NCI-H187 treated with DMSO at 0.1 percent for 48 hours (cell line): ENCODE measurements at places on chromosomes 1 and 21.

DNA sequence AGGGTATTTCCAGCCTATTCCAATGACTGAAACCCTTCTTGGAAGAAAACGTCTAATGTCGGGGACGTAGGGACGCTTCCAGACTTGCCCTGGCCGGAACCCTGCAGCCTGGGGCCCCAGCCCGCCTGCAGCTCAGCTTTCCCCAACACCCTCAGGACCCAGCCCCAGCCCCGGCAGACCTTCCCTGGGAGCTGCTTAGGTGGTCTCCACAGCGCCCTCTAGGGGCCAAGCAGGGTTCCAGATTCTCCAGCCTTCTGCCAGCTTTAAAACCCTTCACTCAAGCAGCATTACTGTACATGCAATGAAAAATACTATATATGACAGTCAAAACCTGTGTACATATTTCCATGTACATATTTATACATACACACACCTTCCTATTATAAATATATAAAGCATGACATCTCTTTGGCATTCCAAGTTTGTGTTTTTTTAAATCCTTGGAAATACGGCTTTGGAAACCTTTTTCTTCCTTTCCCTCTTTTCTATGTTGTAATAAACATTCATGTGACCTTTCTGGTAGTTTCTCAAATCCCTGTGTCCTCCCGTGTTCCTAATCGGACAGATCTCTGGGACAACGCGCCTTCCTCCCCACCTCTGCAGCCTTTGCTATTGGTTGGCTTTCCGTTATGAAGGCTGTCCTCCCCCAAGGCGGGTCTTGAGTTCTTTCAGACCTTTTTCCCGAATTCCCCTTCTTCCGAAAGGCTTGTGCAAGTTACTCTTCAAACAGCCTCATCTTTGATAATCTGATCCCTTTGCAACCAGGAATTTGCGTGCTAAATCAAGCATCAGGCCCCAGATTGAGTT, 60.3 kb downstream of the STUM start:
- DNase-seq = no peak

DNA sequence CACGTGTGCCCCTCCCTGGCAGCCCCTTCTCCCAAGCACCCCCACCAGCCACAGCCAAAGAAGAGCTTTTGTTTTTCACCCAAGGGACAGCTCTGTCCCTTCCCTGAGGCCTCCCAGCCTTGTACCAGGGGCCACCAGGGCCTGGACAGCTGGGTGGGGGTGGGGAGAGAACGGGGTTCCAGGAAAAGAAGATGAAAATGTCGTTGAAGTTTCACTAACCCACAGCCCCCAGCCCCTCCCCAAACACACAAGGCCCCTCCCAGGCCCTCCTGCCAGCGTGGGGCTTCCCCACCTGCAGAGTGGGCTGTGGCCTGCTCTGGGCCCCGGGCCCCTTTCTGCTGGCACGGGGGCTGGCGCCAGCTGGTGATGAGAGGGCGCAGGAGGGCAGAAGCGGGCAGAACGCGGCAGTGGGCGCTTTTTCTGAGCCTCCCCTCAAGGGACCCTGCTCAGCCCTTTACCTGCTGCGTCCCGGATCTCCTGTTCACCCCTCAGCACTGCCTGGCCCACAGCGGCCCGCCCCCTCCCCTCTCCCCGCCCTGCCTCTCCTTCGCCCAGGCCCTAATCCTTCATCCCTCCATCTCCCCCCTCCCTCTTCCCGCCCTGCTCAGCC, 5.5 kb upstream of the ANKRD65 start:
- no peak for DNase-seq

GRCh38 chr1:14598498-14599182, at the start of gene KAZN:
TSS of gene KAZN (plus strand) at chr1:14598685.
- no peak for DNase-seq

DNA sequence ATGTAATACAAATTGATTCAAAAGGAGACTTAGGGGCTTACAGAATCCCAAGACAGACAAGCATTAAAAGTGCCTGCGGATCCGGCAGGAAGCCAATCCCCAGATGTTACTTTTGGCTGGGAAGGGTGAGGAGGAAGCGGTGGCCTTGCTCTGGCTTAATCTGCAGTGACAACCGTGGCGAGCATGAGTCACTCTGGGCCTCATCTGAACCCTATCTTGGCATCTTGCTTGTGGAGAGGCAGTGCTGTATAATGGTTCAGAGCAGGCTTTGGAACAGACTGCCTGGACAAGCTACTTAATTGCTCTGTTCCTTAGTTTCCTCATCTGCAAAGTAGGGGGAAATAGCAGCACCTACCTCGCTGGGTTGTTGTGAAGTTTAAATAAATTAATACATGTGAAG, 74.1 kb downstream of the XCL2 start:
- no peak for DNase-seq

- no peak for DNase-seq
Measured at GRCh38 chr1:198922638-198923430, 284.0 kb downstream of the PTPRC start.
